ENCODE measurements at places on chromosomes 16 and 17. TPM values are rescaled to one million over a fixed set of nuclear protein-coding genes. Genes with fewer than 3 reads are reported as not detected.

DNA sequence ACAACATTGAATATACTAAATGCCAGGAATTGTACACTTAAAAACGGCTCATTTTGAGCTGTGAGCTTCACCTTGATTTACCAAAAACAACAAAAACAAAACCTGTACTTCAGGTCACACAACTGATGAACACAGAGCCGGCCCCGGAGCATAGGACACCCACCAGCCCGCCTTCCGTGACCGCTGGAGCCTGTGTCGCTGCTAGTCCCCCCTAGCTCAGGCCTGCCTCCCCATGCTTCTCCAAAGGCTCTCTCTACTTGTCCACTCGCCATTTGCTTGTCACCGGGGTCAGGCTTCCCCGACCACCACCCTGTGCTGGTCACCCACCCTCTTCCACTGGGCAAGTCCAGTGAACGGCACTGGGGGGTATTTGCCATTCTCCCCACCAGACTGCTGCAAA is 113.8 kb upstream of the TNRC6C start:
- DNase-seq, result peak; percentile 43

Gene MYH2
- total RNA-seq, result not detected

GRCh38 chr16:88760424-88761142 is 24.4 kb downstream of the PIEZO1 start:
- DNase-seq, result no peak

Gene KRTAP9-8
- total RNA-seq, result not detected

GRCh38 chr17:41697122-41697962 is 8.7 kb downstream of the EIF1 start:
- DNase-seq, result peak; percentile 90

Gene FNDC8
- not detected for total RNA-seq

DNA sequence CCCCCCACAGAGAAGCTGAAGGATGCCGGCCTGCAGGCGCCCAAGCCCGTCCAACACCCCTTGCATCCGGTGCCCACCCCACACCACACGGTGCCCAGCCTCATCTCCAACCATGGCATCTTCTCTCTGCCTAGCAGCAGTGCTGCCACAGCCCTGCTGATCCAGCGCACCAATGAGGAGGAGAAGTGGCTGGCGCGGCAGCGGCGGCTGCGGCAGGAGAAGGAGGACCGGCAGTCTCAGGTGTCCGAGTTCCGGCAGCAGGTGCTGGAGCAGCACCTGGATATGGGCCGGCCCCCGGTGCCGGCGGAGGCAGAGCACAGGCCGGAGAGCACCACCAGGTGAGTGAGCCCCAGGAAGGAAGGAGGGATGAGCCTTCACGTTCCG is 31.5 kb downstream of the GINS2 start:
- peak; percentile 32 for DNase-seq
